ENCODE measurements at places on chromosomes 16 and 17.

DNA sequence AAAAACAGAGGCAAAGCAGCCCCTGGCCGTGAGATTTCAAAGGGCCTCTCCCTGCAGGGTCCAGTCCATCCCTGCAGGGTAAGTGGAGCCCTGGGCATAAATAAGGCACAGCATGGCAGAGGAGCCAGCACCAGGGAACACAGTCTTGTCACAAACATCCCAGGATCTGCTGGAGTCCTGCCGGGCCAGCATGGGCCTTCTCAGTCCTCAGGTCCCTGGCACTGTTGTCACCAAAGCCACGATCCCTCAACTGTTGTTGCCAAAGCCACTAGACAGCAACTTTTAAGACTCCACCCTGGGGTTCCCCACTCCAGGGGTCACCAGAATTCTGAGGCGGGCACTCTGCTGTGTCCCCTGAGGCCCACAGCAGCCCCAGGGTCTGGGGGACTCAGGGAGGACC, 47.8 kb upstream of the BAHCC1 start:
- DNase-seq, result no peak

DNA sequence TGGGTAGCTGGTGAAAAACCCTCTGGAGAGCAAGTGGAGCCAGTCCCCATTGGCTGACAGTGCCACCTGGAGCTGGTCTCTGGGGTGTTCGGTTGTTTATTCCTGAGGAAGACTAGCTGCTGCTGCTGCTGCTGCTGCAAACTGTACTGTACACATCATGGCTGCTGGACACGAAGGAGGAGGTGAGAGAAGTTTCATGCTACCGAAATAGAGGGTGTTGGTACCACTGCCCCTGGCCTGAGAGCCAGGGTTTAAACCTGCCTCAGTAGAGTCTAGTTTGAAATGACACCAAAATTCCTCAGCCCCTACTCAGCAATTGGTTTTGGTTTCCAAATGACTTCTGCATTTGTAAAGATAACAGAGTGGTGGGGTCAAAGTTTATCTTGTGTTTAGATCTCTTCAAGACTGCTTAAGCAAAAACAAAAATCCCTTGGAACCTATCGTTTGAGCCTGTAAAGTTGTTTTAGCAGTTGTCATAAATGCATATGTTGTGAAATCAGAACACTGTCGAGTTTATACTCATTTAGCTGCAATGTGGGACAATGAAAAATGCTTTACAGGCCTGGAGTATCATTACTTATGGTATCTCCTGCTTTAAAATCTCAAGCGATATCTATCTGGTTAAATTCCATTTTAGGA, 40.8 kb downstream of the CYB5B start:
- no peak for DNase-seq

DNA sequence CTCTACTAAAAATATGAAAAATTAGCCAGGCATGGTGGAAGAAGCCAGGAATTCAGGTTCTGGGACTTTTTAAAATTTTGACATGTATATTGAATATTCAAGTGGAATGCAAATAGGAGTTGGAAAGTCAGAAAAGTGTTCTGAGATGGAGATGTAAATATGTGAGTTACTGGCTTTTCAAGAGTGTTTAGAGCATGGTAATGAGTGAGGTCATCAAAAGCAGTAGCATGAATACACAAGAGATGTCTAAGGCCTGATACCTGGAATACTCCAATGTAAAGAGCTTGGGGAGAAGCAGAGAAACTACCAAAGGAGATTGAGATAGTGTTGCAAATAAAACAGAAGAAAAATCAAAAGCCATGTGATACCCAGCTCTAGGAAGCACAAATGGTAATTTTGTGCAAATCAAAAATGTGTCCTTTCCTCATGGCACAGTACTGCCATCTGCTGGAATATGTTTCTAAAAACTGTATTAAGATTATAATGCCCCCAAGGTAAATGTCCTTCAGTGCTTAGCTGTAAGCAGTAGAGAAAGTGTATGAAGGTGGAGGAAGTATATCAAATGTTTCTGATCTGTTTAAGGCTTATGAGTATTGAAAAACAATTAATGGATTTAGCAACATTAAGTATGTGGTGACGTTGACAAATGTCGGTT, 908.4 kb downstream of the KCNJ18 start:
- DNase-seq, result peak; percentile 32

DNA sequence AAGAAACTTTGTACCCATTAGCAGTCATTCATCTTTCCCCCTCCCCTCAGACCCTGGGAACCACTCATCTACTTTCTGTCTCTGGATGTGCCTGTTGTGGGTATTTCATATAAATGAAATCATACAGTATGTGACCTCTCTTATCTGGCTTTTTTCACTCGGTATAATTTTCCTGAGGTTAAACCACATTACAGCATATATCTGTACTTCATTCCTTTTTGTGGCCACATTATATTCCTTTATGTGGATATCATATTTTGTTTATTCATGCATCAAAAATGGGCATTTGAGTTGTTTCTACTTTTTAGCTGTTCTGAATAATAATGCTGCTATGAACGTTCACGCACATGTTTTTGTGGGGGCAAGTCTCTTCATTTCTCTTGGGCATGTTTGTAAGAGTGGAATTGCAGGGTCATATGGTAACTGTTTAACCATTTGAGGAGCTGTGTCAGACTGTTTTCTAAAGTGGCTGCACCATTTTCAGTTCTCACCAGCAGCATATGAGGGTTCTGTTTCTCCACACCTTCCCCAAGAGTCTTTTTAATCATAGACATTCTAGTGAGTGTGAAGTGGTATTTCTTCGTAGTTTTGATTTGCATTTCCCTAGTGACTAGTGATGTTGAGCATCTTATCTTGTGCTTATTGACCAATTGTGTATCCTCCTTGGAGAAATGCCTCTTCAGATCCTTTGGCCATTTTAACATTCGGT, 3.8 kb downstream of the SNX29 start:
- DNase-seq, result no peak

DNA sequence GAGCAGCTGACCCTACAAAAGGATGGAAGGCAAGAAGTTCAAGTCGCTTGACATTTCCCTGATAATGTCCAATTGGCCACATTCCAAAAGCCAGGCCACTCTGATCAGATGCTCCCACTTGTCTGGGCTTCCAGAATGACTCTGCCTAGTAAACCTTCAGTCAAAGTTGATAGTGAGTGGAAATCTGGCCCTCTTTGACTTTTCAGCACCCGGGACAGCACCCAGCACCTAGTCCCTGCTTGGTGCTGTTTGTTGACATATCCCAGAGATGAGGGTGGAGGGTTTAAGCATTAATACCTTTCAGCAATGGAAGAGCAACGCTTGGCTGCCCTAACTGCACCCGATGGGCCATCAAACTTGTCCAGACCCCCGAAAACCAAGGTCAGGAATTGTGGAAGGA, 131.3 kb downstream of the AIPL1 start:
- peak; percentile 42 for DNase-seq

GRCh38 chr16:73058221-73058615, 10.3 kb upstream of the ZFHX3 start:
- peak; percentile 61 for DNase-seq

All from kidney tubule cell (primary cell).